Hematopoietic multipotent progenitor cell treated with erythropoietin and hydrocortisone succinate and interleukin-3 and kit ligand, for 17 days (in vitro differentiated cells): ENCODE measurements at places on chromosomes 7 and 10.

GRCh38 chr7:149664176-149664575 lies 109.2 kb downstream of the ZNF467 start:
- no peak for DNase-seq

GRCh38 chr10:17041626-17042520 lies 87.7 kb downstream of the CUBN start:
- no peak for DNase-seq

- DNase-seq: no peak
Observed at GRCh38 chr7:7304705-7305450, 122.5 kb downstream of the C1GALT1 start.

- DNase-seq: no peak
Observed at GRCh38 chr7:148191391-148192065, 399.0 kb upstream of the C7orf33 start.

DNA sequence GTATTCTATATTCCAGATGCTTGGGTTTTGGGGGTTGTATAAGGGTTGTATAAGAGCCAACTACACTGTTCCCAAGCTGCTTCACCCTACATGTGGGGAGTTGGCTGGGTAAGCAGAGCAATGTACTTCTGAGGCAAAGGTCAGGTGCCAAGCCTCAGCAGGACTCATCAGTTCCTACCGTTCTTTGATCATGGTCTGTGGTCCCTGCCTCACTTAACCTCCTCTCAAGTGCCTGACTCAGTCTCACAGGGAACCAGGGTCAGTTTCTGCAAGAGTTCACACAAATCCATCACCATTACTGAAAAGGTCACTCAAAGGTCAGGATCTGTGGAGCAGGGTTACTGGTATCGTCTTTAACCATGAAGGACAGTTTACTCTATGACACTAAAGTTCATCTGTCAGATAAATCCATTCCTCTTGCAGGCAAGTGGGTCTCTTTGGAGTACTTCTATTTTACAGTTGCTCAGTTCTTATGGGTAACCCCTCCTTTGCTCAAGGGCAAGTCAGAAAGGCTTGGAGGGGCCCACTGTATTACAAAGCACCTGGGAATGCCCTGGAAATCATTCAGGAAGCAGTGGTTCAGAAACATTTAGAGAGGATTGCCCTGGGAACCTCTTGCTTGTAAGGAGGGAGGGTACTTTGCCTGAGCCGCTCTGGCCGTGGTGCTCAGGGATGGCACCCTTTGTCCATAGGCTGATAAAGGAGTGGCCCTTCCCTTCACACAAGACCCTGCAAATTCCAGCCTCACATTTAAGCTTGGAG lies 184.3 kb upstream of the CDCA7L start:
- DNase-seq: no peak

DNA sequence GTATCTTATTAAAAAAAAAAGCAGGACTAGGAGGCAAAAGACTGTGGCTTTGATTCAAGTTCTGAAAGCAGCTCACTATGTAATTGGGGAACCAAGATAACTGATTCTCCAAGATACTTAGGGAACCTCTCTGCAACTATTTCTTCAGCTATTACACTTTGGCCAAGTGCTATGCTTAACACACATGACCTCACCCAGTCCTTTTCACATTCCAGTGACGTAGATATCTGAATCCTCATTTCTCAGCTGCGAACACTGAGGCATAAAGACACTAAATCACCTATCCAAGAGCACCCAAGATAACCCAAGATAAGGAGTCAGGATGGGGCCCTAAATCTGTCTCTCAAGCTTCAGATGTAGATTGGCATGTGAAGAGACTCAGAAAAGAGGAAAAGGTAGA lies 133.6 kb downstream of the GLI3 start:
- no peak for DNase-seq

DNA sequence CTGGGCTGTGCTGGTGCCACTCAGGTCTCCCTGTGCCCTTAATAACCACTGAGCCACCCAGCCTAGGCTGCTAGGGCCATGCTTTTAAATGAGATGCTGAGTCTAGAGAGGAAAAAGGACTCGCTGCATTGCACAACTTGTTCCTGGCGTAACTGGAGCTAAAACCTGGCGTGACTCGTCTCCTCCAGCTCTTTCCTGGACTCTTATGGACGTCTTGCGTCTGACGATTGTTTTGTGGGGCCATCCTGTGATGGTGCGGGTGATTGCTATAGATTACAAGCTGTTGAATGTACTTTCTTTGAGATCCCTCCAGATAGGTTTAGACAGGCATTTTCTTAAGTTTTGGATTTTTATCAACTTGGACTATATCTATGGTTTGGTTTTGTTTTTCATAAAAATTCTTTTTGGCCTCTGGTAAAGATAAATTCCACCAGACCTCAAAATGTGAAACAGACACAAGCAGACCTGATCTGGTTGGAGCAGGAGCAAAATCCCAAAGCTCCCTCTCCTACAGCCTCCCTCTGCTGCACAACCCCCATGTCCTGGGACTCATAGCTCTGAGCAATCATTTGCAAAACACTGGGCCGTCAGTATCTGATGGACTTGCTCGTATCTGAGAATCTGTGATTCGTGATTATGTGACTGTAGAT lies 230.3 kb downstream of the ARHGAP12 start:
- no peak for DNase-seq

DNA sequence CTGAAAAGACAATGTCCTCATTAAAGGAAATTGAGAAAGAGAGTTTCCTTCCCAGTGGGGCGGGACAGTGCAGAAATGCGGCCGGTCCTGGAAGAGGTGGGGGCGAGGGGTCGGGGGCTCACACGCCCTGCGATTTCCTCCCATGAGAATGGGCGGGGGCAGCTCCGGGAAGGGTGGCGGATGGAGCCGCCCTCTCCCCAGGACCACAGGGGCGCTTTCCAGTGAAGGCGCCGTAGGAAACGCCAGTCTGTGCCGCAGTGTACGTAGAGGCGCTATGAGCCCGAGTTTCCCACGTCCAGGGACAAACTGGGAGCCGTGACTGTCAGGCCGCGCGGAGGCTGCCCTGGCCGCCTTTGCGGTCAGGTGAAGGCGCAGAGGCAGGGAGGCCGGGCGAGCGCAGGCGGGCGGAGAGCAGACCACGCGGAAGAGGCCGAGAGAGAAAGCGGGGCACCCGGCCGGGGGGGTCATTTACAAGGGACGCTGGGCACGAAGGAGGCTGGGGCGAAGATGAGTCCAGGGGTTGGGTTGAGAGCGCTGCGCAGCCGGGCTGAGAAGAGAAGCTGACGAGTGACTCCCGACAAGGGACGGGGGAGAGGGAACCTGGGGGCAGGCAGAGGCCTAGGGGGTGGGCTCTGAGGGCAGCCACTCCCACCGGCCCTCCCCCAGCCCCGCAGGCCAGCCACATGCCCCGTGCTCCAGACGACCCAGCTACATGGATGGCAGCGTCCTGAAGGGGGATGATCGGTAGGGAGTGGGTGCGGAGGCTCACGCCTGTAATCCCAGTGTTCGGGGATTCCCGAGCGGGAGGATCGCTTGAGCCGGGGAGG lies 45.0 kb downstream of the ALOX5 start:
- DNase-seq: peak; percentile 45
